ENCODE measurements at places on chromosomes 5 and 9. TPM values are rescaled to one million over a fixed set of nuclear protein-coding genes. Genes with fewer than 3 reads are reported as not detected.

GRCh38 chr9:118271331-118271730, 567.1 kb downstream of the TLR4 start:
- no peaks in the 10 kb centered on the region for H3K27me3 ChIP-seq
- no peak for DNase-seq
- H3K4me1 ChIP-seq: no peaks in the 10 kb centered on the region
- no peaks in the 10 kb centered on the region for H3K36me3 ChIP-seq
- no peak overlapping the region for H3K27ac ChIP-seq

GRCh38 chr5:147417135-147417813, 92.6 kb downstream of the DPYSL3 start:
- peaks cover 21% of the 10 kb centered on the region for H3K4me1 ChIP-seq
- no peak overlapping the region for H3K27ac ChIP-seq
- peaks cover 61% of the 10 kb centered on the region for H3K36me3 ChIP-seq
- no peak overlapping the region for H3K4me3 ChIP-seq

- peaks cover 38% of the 10 kb centered on the region for H3K36me3 ChIP-seq
- no peak overlapping the region for H3K27ac ChIP-seq
- no peak for DNase-seq
Measured at GRCh38 chr9:121298016-121298538, 30.1 kb downstream of the GSN start.

GRCh38 chr5:76590027-76590426, 33.2 kb downstream of the F2RL2 start:
- no peaks in the 10 kb centered on the region for H3K4me1 ChIP-seq
- DNase-seq: no peak
- no peak overlapping the region for H3K4me3 ChIP-seq
- no peaks in the 10 kb centered on the region for H3K36me3 ChIP-seq

DNA sequence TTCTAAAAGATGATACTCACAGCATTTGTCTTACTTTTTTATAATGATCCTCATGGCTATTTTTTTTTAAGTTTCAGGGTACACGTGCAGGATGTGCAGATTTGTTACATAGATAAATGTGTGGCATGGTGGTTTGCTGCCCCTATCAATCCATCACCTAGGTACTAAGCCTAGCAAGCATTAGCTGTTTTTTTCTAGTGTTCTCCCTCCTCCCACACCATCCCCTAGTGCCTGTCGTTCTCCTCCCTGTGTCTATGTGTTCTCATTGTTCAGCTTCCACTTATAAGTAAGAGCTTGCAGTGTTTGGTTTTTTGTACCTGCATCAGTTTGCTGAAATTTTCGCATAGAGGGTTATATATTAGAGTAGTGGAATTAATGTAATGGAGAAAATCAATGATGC, 189.1 kb upstream of the CDH12 start:
- H3K27me3 ChIP-seq: no peaks in the 10 kb centered on the region
- H3K36me3 ChIP-seq: no peaks in the 10 kb centered on the region
- H3K27ac ChIP-seq: no peak overlapping the region
- DNase-seq: no peak

- no peak for DNase-seq
- no peaks in the 10 kb centered on the region for H3K36me3 ChIP-seq
- no peaks in the 10 kb centered on the region for H3K27me3 ChIP-seq
- no peak overlapping the region for H3K27ac ChIP-seq
- no peak overlapping the region for H3K4me3 ChIP-seq
- no peaks in the 10 kb centered on the region for H3K4me1 ChIP-seq
Measured at GRCh38 chr5:35598707-35599370, 18.8 kb upstream of the SPEF2 start.

DNA sequence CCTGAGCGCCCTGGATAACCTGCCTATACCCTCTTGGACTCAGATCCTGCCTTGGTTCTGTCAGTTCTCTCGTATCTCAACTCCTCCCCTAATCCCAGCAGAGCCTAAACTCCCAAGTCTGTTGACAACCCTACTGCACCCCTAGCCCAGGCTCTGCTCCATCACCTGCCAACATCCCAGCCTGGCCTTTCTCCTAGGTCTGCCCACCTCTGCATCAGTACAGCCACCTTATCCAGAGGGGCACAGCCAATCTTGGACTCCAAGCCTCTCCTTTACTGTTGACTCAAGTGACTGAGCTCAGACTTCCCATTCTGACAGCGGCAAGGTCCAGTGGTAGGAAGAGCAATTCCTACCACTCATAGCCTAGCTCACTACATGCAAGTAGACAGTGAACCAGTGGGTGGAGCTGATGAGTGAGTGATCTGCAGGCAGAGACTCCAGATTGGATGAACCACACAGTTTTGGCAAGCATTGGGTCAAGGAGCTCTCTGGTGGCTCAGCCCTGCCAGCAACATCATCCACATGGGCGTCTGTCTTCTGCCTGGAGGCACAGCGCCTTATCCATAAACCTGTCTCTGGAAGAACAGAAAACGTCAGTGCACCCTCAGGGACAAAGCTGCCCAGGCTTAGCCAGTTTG, 26.5 kb downstream of the TRMO start:
- no peaks in the 10 kb centered on the region for H3K27me3 ChIP-seq
- no peak overlapping the region for H3K4me3 ChIP-seq
- H3K4me1 ChIP-seq: no peaks in the 10 kb centered on the region
- no peaks in the 10 kb centered on the region for H3K36me3 ChIP-seq
- DNase-seq: no peak

DNA sequence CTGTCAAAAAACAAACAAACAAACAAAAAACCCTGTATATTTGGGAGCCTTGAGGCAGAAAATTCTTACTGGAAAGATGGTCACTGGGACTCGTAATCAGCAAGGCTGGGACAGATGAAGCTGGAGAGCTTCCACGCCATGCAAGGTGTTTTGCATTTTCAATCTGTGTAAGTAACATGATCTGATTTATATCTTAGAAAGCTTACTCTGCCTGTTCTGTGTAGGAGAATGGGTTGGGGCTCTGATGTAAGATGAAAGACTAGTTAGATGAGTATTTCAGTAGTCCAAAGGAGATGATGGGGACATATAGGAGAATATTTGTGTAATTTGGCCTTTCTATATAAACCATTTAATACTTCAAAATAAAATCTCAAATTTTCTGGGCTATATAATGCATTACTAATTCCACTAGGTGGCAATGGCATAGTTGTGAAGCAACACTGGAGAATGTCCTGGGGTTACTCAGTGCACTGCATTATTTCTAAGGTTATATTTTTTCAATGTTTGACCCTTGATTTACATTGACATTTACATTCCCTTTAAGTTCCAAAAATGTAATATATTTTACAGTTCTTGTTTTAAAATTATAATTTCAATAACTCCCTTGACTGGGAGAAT, 21.9 kb upstream of the FSD1L start:
- H3K27me3 ChIP-seq: no peaks in the 10 kb centered on the region
- no peaks in the 10 kb centered on the region for H3K36me3 ChIP-seq
- H3K27ac ChIP-seq: no peak overlapping the region
- H3K4me1 ChIP-seq: no peaks in the 10 kb centered on the region

GRCh38 chr5:76990899-76991459, 38.1 kb downstream of the CRHBP start:
- H3K4me3 ChIP-seq: no peak overlapping the region
- H3K4me1 ChIP-seq: peaks cover 5% of the 10 kb centered on the region
- no peaks in the 10 kb centered on the region for H3K27me3 ChIP-seq
- no peaks in the 10 kb centered on the region for H3K36me3 ChIP-seq
- H3K27ac ChIP-seq: no peak overlapping the region

DNA sequence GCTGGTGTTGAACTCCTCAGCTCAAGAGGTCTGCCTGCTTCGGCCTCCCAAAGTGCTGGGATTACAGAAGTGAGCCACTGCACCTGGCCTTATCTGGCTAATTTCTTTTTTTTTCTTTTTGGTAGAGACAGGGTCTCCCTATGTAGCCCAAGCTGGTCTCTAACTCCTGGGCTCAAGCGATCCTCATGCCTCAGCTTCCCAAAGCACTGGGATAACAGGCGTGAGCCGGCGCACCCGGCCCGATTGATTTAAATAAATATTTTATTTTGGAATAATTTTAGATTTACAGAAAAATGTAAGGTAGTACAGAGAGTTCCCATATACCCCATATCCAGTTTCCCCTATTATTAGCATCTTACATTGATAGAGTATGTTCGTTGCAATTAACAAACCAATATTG, 155.0 kb upstream of the MVB12B start:
- no peak overlapping the region for H3K27ac ChIP-seq
- DNase-seq: no peak
- peaks cover 9% of the 10 kb centered on the region for H3K27me3 ChIP-seq
- no peak overlapping the region for H3K4me3 ChIP-seq

- H3K4me1 ChIP-seq: no peaks in the 10 kb centered on the region
- H3K27me3 ChIP-seq: no peaks in the 10 kb centered on the region
- H3K4me3 ChIP-seq: no peak overlapping the region
- no peak overlapping the region for H3K27ac ChIP-seq
- no peak for DNase-seq
Measured at GRCh38 chr9:23739753-23740152, 86.3 kb downstream of the ELAVL2 start.

DNA sequence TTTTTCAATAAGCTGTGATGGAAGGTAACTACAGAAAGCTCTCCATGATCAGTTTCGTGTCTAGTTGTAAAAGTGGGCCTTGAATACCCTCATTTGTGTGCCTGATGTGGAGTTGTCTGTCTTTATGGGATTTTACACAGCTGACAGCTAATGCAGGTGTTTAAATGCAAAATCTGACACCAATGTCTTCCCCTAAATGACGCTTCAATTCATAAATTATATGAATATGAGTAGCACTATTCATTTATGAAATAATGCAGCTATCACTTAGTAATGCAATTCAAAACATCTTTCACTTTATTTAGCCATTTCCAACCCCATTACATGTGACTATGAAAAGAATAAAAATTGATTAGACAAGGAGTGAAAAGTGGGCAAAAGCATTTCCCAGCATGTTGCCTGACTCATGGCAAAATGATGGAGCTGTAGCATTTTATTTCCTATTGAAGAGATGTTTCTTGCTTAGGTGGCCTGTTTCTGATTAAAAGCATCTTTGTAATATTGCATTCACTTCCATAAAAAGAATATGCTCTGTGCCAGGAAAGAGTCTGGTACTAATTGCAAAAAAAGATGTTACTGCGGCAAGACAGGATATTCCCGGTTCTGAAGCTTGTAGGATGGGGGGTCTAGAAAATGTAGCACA, 116.7 kb upstream of the HAPLN1 start:
- H3K27ac ChIP-seq: no peak overlapping the region
- H3K4me3 ChIP-seq: no peak overlapping the region
- H3K27me3 ChIP-seq: no peaks in the 10 kb centered on the region
- no peaks in the 10 kb centered on the region for H3K4me1 ChIP-seq

GRCh38 chr5:61758711-61759110, 426.7 kb downstream of the ZSWIM6 start:
- no peaks in the 10 kb centered on the region for H3K4me1 ChIP-seq
- no peak overlapping the region for H3K4me3 ChIP-seq
- no peak for DNase-seq
- no peak overlapping the region for H3K27ac ChIP-seq
- H3K27me3 ChIP-seq: 0 out of 2 replicates have a peak, but pooled peaks cover 3% of the 10 kb centered on the region

GRCh38 chr9:26809795-26810194, 82.8 kb downstream of the CAAP1 start:
- no peaks in the 10 kb centered on the region for H3K36me3 ChIP-seq
- H3K4me3 ChIP-seq: no peak overlapping the region
- no peaks in the 10 kb centered on the region for H3K27me3 ChIP-seq
- no peak for DNase-seq
- no peaks in the 10 kb centered on the region for H3K4me1 ChIP-seq
- no peak overlapping the region for H3K27ac ChIP-seq

GRCh38 chr9:77712533-77713130, 64.5 kb upstream of the GNA14 start:
- H3K27ac ChIP-seq: peak overlapping the region; percentile 87
- peaks cover 89% of the 10 kb centered on the region for H3K4me1 ChIP-seq
- no peak overlapping the region for H3K4me3 ChIP-seq
- no peaks in the 10 kb centered on the region for H3K36me3 ChIP-seq
- no peaks in the 10 kb centered on the region for H3K27me3 ChIP-seq

The NLN gene
- 27.4 TPM for total RNA-seq

The IL5 gene
- total RNA-seq: not detected

The FBXW5 gene
- total RNA-seq: 89.0 TPM

The SPATA6L gene
- not detected for total RNA-seq

The PLAC8L1 gene
- total RNA-seq: not detected

The SLC34A3 gene
- total RNA-seq: not detected

The PCDHA9 gene
- total RNA-seq: under 0.01 TPM

The ENTREP1 gene
- total RNA-seq: not detected

The AK8 gene
- total RNA-seq: 0.13 TPM

The CA9 gene
- not detected for total RNA-seq

All from SJSA1 (cell line).